ENCODE measurements at places on chromosomes 3 and 15. TPM values are rescaled to one million over a fixed set of nuclear protein-coding genes. Genes with fewer than 3 reads are reported as not detected.

PCOLCE2 gene
- total RNA-seq: 3.7 TPM

EPB42 gene
- total RNA-seq: not detected

RPLP1 gene
- 636 TPM for total RNA-seq

FSTL1 gene
- total RNA-seq: 86.4 TPM

BNC1 gene
- 167 TPM for total RNA-seq

FEZF2 gene
- not detected for total RNA-seq

GNAT1 gene
- not detected for total RNA-seq

DLL4 gene
- not detected for total RNA-seq

TMEM266 gene
- total RNA-seq: 0.07 TPM

MCTP2 gene
- total RNA-seq: 14.5 TPM

PEX11A gene
- total RNA-seq: 5.5 TPM

CCDC39 gene
- not detected for total RNA-seq

WDR72 gene
- total RNA-seq: not detected

ZNF80 gene
- not detected for total RNA-seq

ZNF654 gene
- 8.5 TPM for total RNA-seq

NMB gene
- 9.0 TPM for total RNA-seq

OXSR1 gene
- total RNA-seq: 64.7 TPM

SOX2 gene
- 0.07 TPM for total RNA-seq

GABRR3 gene
- total RNA-seq: not detected

PSTPIP1 gene
- total RNA-seq: 7.1 TPM

CACNA2D2 gene
- total RNA-seq: 0.04 TPM

HTR3E gene
- not detected for total RNA-seq

TMEM39A gene
- total RNA-seq: 26.2 TPM

GHRL gene
- total RNA-seq: not detected

MYD88 gene
- total RNA-seq: 22.7 TPM

SPINK8 gene
- not detected for total RNA-seq

CLDN1 gene
- 5.4 TPM for total RNA-seq

C3orf85 gene
- total RNA-seq: not detected

Data from foreskin keratinocyte (primary cell).